Mucosa of descending colon (tissue), 3 donors: ENCODE measurements at places on chromosomes 2 and 18.

DNA sequence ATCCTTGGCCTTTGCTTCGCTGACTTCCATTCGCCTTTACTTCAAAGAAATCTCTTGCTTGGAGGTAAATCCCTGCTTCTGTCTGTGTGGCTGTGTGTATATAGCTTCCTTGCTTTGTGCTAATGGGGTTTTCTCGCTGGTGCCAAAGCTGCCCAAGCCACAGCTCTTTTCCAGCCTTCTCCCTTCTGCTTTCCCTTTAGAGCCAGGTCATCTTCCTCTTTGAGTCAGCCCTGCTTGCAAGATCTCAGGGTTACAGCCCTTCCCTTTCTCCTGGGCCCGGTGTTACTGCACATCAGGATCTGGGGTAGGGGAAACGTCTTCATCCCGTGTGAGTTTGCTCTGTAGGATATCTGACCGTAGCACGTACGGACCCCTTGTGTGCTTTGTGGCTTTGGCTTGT, 19.1 kb downstream of the EIF4E2 start:
- DNase-seq, result no peak

- DNase-seq, result no peak
These were observed 53.9 kb downstream of the KCTD18 start for GRCh38 chr2:200455958-200456421.

DNA sequence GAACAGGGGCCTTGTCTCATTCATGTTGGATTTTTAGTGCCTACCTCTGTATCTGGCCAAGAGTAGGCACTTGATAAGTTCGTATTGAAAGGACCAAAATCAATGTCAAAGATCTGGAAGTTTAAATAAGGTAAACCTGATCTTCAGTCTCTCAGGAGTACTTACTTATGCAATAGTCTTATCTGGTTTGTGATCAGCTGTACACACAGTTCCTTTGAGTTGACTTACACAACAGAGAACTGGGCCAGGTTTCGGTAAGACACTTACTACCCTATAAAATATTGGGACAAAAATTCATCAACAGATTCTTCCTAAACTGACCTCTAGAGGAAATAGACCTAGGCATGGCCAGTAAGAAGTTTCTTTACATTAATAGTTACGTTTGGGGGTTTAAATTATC, 113.6 kb upstream of the NXPH2 start:
- no peak for DNase-seq

GRCh38 chr18:10794771-10795170, 268.9 kb downstream of the NAPG start:
- no peak for DNase-seq

- no peak for DNase-seq
These were observed 401.1 kb upstream of the LRATD1 start for GRCh38 chr2:14231391-14231898.

GRCh38 chr2:233566141-233566956, at the start of gene USP40:
Gene USP40 (minus strand): TSS chr2:233566782. CDS start chr2:233565554, 1,228 bp downstream.
- peak; percentile 90 for DNase-seq

GRCh38 chr2:15652252-15652651, 60.6 kb downstream of the DDX1 start:
- no peak for DNase-seq

DNA sequence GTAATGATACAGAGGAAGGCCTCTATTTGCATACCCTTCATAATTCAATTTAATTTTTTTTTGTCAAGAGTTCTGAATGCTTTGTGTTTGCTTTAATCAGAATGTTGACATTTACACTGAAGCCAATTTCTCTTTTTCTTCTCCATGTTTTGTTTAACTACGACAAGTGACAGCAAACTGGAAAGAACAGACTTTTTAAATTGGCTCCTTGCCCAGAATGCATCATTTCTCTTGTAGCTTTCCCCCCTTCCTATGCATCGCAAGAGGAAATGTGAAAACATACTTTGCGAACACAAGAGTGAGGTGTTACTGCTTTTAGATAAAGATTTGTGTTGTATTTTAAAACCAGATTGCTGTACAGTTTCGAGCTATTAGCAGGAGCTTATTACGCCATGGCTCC, 955.2 kb upstream of the CELF4 start:
- no peak for DNase-seq

DNA sequence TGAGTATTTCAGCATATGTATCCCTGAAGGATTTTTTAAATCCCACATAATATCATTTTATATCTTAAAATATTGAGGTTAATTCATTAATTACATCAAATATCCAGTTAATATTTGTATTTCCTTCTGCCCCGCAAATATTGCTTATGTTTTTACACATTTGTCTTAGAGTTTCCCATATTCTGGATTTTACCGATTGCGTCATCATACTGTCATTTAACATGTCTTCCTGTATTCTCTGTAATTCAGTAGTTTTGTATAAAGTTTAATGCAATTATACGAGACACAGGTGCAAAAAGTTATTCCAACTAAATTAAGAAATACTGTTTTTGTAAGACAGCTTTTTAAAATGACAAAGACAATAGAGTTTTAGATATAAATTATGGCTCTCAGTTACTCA, 33.5 kb upstream of the UBXN4 start:
- DNase-seq, result no peak

DNA sequence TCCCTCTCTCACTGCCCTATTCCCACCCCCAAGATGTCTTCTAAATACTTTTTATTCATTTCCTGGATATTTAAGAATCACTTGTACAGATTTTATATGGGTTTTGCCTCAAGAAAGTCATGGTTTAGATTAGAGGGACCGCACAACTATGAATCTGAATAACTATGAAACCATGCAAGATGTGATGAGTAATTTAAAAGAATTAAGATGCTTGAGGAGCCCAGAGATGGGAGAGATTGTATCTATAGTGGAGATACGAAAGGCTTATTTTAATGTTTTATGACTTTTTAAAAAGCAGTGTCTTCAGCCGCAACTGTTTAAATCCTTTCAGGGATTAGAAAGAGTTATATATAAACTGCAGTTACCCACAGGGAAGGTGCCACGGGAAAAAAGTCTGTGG, 324.1 kb downstream of the LPIN1 start:
- no peak for DNase-seq

GRCh38 chr2:82993609-82994008, 1465.5 kb downstream of the SUCLG1 start:
- DNase-seq, result no peak

GRCh38 chr2:86615596-86615995, 8.1 kb downstream of the RNF103 start:
- DNase-seq, result no peak

GRCh38 chr2:6214471-6214870, 522.3 kb downstream of the SOX11 start:
- DNase-seq, result no peak
